ENCODE measurements at places on chromosomes 7 and 10.
A peak's percentile ranks its signal among the peaks of the same experiment; 100 is the strongest.

DNA sequence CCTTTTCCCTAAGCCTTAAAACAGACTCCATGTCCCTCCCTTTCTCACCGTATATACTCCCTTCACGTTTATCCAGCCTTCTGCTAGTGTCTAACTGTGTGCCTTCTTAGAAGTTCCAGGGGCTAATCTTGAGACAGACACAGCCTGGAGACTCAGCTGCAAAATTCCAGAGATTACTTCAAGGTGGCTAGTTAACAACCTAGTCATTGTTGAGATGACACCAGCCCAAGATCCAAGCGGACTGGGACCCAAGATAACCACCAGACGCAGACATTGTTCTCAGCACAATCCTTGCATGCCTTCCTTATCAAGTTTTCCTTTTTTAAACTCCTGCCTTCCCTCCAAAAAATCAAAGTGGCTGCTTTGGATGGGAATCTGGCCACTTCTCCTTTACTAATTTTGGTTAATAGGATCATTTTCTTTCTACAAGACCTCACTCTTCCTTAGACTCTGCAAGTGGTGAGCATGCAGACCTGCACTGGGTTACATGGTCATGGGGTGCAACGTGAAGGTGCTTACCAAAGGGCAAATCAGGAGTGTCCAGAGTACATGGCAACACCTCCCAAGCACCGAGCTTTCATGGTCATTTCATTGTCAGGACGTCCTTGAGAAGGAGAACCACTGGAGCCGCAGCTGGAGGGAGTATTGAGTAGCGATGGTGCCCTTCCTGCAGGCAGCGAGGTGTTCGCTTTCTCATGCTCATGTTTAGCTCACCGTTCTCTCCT, 69.7 kb downstream of the ANLN start:
- DNase-seq: no peak

GRCh38 chr7:130400120-130400572, 19.9 kb downstream of the CPA1 start:
- DNase-seq: no peak

GRCh38 chr10:17022466-17022825, 107.2 kb downstream of the CUBN start:
- no peak for DNase-seq

DNA sequence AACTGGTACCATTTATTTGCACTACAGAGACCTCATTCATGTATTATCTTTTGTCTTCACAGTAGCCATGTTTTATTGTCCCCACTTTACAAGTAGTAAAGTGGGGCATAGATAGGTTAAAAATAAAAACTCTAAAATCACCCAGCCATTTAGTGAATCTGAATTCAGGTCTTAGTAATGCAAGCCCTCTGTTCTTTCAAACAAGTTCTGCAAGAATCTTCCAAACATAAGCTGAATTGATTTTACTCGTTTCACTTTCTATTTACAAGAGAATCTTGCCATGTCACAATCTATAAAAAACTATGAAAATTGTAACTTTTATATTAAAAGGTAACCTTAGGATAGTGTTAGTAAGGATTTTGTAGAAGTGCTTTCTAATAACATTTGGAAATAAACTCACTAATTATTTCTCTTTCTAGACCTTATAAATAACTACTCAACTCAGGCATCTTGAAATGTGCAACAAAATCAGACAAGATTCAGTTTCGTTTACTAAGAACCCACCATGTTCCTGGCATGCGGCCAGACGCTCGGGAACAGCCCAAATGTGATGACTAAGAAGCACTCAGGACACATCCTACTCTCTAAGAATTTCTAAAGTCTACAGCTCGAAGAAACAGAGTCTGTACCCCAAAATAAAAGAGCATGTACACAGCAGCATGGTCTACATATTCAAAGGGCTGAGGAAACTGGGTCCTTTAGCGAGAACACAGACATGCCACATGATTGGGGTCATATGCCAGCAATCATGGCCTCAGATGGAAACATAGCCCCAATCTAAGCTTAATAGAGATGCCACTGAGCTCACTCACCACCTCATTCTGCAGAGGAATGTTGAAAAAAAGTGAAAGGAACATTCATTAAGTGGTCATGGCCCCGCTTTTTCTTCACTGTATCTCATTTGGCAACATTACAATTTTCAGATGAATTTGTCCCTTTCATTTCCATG, 167.6 kb downstream of the AMPH start:
- peak; percentile 74 for DNase-seq

GRCh38 chr7:64611717-64612116, 48.8 kb upstream of the ZNF680 start:
- no peak for DNase-seq
